ENCODE measurements at places on chromosomes 1 and 21. TPM values are rescaled to one million over a fixed set of nuclear protein-coding genes. Genes with fewer than 3 reads are reported as not detected.
A peak's percentile ranks its signal among the peaks of the same experiment; 100 is the strongest.

DNA sequence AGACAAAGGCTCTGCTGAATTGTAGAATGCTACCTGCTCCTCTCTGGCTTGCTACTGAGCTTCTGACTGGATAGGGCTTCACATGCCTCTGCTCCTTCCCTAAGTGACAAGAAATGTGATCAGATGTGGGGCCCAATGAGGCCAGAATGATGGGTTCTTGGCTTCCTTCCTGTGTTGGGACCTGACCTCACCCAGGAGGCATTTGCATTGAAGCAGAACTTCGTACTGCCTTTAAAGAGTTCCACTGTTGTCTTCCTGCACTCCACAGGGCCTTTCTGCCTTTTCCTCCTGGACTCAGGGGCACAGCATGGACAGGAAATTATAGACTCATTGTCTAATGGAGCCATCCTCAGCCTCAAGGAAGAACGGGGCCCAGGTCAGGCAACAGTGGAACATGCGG is 14.3 kb downstream of the ZNF670 start:
- DNase-seq, result no peak

DNA sequence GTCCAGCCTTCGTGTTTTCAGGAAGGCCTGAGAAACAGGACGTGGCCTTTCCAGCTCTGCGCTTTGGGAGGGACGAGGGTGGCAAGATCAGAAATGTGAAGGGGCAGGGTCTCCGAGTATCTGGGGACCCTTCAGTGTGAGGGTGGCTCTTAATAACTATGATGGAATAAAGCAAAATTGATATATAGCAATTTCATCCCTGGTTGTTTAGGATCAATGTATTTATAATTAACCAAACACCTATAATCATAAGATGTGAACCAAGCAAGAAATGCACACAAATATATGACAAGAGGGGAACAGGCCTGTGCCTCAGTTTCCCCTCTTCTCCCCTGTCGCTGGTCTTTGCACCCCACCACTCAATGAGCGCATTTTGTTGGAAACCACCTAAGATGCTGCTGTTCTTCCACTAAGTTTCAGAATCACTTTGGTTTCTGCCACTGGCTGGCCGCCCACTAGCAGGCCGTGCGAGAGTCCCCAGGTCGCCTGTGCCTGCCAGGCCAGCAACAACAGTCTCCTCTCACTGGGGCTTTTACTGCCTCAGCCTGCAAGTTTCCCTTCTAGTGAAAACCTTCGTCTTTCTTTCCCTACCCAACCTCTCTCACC is 36.6 kb downstream of the UBASH3A start:
- no peak for DNase-seq

- DNase-seq, result peak; percentile 84
These were observed 34.8 kb downstream of the CDCP2 start for GRCh38 chr1:54117815-54118563.

- no peak for DNase-seq
These were observed 103.1 kb downstream of the TOMM20 start for GRCh38 chr1:235025422-235025984.

DNA sequence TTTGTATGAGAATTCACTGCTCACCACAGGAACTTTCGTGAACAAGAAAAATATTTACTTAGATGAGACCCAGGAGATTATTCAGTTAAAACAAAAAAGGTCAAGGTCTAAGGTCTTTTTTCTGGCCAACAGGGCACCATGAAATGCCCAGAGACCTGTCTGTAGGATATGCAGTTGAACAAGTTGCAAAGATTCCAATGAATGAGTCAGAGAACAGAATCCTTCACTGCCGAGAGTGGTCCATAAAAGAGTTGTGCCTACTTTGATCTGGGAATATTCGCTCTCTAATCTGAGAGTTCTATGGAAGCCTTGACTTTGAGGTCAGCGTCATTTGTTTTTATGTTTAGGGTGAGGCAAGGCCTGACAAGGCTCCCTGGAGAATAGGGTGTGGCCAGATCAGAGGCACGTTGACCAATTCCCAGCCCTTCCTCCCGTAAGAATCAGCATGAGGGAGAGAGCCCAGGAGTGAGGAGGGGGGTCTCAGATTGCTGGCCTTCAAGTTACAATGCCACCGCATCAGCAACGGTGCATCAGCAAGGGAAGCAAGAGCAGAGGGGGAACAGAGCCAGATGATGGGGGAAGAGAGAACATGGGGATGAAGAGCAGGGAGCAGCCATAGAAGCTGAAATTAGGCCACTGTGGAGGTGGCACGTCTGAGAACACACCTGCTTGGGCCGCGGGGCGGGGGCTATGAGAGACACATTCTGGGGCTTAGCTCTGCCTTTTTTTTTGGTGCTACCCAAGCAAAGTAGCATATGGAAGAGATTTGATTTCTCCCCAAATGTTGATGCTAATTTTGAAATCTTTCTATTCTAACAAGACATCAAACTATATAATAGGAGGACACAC is 206.4 kb upstream of the RAB4A start:
- peak; percentile 71 for DNase-seq

THEM5 gene
- not detected for total RNA-seq

TMPRSS3 gene
- total RNA-seq, result not detected

Measured in osteoblast (primary cell).